T-helper 1 cell (primary cell): ENCODE measurements at places on chromosomes 3 and 15.

DNA sequence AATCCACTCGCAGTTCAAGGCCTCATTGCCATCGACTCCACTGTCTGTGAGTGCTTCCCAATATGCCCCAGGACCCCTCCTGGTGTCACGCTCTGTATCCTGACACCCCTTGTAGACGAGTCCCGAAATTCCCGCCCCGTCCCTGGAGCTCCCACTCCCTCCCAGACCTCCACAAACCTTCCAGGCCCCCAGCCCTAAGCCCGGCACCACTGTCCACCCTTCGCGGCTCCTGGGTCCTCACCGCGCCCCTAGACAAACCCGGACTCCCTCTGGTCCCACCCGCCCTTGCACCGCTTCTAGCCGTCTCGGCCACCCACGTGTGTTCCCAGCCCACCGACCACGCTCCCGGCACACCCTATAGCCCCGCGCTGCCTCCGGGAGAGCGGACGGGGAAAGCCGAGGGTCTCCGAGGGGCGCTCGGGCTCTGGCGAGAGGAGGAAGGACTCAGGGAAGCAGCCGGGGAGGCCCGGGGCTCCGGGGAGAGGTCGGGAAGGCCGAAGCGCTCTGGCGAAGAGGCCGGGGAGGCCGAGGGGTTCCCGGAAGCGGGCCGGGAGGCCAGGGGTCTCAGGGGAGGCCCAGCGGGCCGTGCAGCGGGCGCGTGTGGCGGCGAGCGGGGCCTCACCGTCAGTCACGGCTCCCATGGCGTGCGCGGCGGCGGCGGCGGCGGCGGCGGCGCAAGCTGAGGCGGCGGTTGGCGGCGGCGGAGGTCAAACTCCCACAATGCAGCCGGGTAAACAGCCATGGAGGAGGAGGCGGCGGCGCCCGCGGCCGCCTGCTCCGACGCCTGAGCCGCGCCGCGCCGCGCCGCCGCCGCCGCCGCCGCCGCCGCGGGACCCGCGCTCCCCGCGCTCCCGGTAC is at the start of the genes ATXN7 and THOC7:
ATXN7 (plus strand) TSS at position 718 of the 858 bp plus-strand sequence. CDS start 48,732 bp downstream, outside the sequence.
THOC7 (minus strand) TSS at position 656 of the 858 bp plus-strand sequence; CDS start at position 641, 15 bp downstream.
- DNase-seq: peak; percentile 61

DNA sequence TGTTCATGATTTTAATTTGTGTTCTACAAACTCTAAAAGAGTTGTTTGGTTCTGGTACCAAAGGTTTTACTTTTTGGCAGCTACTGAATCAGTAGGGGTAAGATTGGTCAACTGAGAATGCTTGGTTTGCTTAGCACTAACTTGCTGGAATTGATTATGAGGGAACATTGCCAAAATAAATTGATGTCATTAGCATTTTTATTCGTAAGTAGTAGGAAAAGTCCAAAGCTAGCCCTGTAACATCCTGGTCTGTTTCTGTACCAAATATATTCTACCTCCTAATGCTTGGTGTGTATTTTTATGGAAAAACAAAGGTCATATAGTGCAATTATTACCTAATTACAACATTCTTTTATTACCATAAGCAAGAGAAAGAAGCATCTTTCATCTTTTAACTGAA is 35.9 kb upstream of the KPNA4 start:
- no peak for DNase-seq

- DNase-seq: no peak
These were observed 13.6 kb downstream of the TBC1D23 start for GRCh38 chr3:100274361-100274760.

DNA sequence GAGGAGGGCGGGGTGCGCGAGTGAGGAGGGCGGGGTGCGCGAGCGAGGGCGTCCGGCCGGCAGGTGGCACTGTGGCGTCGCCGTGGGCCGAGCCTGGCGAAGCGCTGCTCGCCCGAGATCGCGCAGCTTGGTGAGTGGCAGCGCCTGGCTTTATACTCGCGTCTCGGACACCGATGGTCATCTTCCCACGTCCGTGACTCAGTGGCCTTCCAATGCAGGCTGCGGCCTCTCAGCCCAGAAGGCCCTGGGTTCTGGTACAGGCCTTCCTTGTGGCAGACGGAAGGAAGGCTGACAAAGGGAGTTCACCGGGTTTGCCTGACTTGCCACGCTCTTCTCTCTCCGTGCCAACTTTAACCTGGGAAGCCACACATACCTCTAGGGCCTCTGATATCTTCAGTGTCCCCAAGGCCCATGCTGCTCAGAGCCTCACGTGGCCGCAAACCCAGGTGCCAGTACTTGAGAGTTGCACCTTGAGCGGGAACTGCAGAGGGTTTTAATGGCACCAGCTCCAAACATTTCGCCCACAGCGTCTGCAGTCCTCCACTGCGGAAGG is 195.3 kb upstream of the LYSMD4 start:
- peak; percentile 82 for DNase-seq

DNA sequence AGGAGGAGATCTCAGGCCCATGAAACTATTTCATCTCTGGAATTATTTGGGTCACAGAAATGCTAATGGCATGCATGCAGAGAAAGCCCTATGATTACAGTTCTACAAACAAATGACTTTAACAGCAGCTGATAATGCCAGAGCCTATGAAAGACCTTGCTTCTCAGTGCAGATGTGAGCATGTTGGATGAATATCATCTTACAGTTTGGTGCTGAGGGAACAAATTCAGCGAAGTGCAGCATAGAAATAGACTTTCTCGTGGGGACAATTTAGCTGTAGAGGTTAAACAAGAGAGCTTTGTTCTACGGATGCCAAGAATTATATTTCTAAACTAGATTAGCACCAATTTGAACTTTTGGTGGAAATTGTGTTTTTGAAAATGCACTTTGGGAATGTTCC is 27.7 kb downstream of the PTX3 start:
- DNase-seq: no peak

- no peak for DNase-seq
These were observed 24.5 kb upstream of the SLCO2A1 start for GRCh38 chr3:134054231-134054630.

- no peak for DNase-seq
These were observed 81.3 kb upstream of the NEDD4 start for GRCh38 chr15:56074481-56075265.
